ENCODE measurements at places on chromosomes 3 and 15.

DNA sequence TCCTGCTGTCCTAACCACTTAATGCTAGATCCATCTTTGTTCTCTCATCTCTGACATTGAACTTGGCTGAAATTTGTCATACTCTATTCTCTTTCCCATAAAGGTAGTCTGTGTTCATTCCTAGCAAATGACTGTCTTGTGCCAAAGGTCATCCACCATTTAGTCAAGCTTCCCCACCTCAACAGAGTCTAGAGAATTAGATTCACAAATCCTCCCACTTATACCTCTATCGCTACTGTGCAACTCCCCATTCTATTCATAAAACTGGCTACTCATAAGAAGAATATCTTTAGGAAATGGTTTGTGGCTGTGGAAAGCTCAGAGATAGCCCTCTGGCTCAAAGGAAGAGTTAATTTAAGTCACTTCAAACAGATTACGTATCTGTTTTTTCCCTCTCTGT is 59.7 kb upstream of the MBNL1 start:
- DNase-seq = no peak

DNA sequence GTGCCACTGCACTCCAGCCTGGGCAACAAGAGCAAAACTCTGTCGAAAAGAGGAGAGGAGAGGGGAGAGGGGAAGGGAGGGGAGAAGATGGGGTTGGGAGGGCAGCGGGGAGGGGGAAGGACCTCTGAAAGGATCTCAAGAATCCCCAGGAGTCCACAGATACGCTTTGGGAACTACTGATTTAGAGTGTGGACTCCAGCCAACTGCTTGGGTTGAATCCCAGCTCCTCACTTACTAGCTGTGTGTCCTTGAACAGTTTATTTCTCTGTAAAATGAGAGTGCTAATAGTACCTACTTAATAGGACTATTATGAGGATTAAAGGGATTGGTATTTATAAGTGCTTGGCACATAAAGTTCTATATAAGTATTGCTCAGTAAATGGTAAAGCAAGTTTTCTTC is 45.0 kb upstream of the FAH start:
- DNase-seq = no peak

DNA sequence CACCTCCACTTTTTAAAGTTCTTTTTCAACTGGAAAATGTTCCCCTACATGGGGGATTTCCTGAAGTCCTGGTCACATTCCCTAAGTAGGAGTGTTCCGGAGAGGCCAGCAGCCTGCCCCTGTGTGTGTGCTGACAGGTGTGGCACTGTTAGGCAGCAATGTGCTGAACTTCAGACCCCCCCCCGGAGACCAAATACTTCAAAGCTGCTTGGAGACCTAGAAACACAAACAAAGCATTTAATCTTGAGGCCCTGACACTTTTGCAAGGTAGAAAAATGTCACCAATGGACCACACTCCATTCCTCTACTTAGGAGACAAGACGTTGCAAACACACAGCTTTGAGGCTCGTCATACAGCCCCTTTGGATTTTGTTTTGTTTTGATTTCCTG is 259.6 kb upstream of the CTNNB1 start:
- DNase-seq = no peak

- DNase-seq = no peak
Measured at GRCh38 chr3:135581806-135582205, 383.7 kb upstream of the PPP2R3A start.

DNA sequence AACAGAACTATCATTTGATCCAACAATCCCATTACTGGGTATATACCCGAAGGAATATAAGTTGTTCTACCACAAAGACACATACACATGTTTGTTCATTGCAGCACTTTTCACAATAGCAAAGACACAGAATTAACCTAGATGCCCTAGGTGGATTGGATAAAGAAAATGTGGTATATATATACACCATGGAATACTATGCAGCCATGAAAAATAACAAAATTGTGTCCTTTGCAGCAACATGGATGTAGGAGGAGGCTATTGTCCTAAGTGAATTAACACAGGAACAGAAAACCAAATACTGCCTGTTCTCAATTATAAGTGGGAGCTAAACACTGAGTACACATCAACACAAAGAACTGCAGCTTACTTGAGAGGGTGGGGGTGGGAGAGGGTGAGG is 142.5 kb downstream of the IL20RB start:
- DNase-seq = no peak

GRCh38 chr3:30263238-30263924 is 343.0 kb upstream of the TGFBR2 start:
- DNase-seq = no peak

DNA sequence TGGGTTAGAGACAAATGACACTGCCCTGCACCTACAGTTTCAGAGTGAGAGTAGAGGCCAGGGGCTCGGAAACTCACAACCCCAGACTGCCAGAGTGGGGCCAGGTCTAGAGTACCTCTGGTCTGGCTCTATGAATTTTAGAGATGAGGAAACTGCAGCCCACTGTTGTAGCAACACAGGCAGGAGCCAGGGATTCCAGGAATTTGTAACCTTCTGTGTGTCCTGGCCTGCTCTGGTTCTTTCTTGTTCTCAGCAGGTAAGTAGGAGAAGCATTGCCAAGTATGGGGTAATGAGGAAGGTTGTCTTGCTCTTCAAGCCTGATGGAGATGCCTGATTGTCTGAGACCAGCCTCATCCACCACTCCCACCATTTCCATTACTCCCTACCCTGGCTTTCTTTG is 221.8 kb downstream of the UACA start:
- no peak for DNase-seq

DNA sequence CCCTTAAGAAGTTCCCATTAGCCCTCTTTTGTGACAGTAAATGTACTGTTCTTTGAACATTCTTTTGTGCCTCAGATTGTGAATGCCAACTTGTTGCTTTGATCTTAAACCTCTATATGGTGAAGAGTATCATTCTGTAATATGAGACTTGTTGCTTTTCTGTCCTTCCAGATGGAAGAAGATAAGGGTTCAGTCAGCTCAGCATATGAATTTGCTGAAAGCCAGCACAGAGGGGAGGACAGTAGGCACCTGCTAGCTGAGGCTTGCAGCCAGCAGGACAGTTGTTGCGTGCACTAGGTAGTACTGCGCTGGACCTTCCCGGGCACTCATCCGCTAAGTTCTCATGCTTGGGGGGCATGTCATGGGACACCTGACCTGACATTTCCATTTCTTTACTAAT is 74.7 kb downstream of the DCUN1D1 start:
- no peak for DNase-seq

- DNase-seq = no peak
Measured at GRCh38 chr3:101902041-101902440, 52.7 kb downstream of the NFKBIZ start.

DNA sequence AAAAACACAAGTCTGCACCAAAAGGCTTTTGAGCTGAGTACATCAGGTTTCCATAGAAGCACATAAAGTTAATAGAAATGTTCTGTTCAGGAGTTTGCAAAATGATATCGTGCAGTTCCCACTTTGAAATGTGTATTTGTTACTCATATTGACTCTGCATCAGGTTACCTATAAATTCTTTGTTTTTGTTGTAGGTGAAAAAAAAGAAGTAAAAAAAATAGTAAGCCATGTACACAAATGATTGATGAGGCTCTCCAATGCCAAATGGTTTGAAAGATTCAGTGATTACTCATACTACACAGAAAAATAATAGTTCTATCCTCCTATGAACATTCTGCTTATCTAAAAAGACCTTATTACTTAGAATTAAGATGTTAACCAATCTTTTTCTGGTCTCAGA is 287.3 kb upstream of the MME start:
- DNase-seq = no peak

GRCh38 chr15:35909414-35909813 is 363.4 kb upstream of the DPH6 start:
- no peak for DNase-seq

- DNase-seq = no peak
Measured at GRCh38 chr3:120451272-120451761, 525 bp upstream of the FSTL1 start.

Data from NCI-H748 treated with DMSO at 0.1 percent for 48 hours (cell line).